ENCODE measurements at places on chromosomes 13 and 19.

DNA sequence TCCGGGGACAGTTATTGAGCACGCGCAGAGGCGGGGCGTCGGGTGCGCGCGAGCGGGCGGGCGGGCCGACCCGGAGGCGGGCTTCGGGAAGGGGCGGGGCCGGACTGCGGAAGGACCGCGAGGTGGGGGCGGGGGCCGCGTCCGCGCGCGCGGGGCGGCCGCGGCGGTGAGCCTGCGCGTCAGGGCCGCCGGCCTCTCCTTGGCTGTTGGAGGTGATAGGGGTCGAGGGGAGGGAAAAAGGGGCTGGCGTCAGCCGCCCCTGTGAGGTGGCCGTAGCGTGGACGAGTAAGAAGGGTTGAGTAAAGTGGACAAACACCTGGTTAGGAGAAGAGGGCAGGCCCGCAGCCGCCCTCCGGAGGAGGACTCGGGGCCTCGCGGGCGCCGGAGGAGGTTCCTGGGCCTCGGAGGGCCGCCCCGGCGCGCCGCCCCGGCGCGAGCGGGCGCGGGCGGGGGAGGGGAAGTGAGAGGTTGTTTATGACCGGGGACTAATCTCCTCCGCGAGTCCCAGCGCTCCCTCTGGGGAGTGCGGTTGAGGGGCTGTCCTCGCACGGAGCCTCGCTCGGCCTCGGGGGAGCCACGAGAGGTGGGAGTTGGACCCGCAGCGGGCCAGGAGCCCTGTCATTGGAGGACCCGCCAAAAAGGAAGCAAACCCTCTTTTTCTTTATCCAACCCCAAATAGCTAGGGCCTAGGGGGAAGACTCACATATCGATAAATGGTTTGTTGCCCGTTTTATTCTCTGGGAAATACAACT is 547 bp upstream of the INTS6 start:
- peak; percentile 88 for DNase-seq

- no peak for DNase-seq
Measured at GRCh38 chr13:20461481-20461859, 64.2 kb downstream of the CRYL1 start.

GRCh38 chr13:109436055-109436622 is 350.2 kb downstream of the IRS2 start:
- no peak for DNase-seq

DNA sequence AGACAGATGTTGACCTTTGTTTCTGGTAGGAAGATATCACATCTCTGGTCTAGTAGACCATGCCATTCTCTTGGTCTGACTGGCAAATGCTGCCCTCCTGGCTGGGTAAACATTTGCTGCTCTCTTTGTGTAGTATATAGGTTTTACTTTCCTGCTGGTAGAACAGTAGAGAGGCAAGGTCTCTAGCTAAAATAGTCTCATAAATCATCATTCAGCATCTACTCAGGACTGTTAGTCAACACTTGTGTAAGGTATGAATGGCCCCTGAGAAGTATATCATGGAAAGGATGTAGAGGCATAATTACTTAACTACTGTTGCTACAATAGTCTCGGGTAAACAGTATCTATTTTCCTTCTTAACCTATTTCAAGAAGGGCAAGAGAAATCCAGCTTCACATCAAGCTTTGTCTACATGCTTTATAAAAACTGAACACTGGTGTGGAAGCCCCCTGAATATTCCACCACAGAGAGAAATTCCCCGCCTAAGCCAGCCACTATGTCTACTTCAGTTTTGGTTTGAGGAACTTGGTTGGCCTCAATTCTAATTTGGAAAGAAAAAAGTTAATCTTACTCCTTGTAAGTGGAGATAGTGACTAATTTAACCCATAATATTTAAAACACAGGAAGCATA is 18.4 kb upstream of the MYCBP2 start:
- no peak for DNase-seq

GRCh38 chr19:51702103-51702824 is 9.1 kb downstream of the SPACA6 start:
- DNase-seq = no peak

DNA sequence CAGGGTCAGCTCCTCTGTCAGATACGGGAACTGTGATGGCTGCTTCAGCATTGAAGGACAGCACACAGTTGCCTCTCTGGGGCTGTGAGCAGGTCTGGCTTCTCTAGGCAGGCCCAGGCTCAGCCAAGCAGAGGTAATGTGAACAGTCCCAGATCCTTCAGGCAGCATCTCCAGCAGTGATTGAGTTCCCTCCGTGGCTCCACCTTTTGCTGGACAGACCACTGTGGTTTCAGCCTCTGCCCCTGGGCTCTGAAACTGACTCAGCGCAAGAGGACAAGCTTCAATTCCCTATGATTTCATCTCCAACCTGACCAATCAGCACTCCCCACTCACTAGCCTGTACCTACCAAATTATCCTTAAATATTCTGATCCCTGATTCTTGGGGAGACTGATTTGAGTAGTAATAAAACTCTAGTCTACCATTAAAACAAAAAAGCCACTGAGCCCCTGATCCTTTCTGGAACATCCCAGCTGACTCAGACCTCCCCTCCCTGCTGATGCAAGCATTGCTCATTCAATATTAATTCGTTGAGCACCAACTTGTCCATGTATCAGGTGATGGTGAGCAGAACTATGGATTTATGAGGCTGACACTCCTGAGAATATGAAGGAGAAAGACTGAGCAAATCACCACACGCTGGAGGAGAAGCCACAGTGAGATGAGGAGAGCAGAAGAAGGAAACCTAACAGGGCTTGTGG is 16.7 kb downstream of the GSX1 start:
- no peak for DNase-seq

DNA sequence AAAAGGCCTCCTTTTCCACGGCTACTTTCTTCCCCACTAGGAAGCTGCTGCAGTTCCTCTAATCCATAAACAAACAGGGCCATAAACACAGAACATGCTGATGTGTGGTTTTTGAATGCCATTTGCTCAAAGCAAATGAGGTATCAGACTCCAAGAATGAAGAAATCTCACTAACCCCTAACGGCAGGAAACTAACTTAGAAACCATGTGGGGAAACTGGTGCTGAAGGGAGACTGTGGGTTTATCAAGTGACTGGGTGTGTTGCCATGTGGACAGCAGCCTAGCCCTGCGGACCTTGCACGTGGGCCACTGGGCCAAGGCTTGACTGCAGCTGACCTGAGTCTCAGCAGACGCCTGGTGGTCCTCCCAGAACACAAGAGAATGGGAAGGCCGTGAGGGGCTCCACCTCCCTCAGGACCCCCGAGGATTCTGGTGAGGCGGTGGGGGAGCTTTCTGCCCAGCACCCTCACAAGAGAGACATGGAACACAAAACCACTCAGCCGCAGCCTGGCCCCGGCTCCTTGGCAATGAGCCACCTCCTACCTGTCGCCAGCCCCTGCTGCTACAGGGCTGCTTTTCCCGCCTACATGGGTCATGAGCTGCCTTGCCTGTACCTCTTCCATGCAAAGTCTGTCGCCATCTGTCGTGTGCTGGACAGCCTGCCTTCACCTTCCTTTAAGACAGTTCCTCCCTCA is 10.6 kb downstream of the SLC15A1 start:
- no peak for DNase-seq

GRCh38 chr13:109113427-109113826 is 484.0 kb downstream of the MYO16 start:
- DNase-seq = no peak

- DNase-seq = no peak
Measured at GRCh38 chr19:17610384-17610783, 54.9 kb downstream of the COLGALT1 start.

DNA sequence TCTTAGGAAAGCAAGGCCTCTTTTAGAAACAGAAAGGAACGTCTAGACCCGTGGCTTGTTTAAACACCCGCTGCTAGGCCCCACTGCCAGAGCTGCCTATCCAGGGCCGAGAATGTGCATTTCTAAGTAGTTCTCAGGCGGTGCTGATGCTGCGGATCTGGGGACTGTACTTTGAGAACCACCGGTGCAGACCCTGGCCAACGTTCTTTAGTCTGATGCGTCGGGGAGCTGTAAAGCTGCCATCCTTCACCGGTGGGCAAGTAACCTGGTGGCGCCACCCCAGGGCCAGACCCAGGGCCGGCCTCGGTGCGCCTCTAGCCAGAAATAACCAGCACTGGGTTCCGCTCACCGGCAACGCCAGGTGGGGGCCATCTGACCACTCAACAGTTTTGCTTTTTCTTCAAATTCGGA is 47.1 kb downstream of the TGDS start:
- peak; percentile 65 for DNase-seq

DNA sequence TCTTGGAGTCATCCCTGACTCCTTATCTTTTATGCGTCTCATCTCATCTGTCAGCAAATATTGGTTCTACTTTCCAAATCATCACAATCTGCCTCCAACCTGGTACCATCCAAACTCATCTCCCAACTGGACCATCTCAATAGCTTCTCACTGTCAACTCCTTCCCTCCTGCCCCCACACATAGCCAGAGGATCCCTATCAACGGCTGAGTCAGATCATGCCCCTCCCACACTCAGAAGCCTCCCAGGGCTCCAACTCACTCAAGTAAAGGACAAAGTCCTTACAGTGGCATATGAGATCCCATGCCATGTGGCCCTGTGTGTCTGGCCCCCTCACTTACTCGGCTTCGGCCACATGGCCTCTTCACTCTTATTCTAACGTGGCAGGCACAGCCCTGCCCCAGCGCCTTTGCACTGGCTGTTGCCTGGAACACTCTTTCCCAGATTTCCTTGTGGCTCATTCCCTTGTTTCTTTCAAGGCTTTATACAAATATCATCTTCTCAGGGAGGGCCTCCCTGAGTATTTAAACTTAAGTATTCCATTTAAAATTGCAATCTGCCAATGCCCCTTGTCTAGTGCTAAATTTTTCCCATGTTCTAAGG is 4.3 kb downstream of the SPRED3 start:
- DNase-seq = no peak

DNA sequence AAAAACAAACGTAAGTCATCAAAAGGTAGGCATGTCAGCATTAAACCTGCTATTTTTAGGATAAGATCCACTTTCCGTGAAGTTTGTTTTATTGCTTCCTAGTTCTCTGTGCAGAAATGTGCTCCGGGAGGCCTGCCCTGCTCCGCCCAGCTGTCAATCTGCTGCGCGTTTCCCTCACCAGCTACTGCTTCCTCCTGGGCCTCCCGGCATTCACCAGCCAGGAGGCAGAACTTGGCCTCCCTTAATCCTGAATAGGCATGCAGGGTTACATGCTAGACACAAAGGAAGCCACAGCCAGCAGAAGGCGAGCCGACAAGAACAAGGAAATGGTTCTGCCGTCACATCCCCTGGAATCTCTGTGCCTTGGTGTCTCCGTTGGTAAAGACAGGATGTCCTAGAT is 386.2 kb downstream of the IRS2 start:
- DNase-seq = no peak

DNA sequence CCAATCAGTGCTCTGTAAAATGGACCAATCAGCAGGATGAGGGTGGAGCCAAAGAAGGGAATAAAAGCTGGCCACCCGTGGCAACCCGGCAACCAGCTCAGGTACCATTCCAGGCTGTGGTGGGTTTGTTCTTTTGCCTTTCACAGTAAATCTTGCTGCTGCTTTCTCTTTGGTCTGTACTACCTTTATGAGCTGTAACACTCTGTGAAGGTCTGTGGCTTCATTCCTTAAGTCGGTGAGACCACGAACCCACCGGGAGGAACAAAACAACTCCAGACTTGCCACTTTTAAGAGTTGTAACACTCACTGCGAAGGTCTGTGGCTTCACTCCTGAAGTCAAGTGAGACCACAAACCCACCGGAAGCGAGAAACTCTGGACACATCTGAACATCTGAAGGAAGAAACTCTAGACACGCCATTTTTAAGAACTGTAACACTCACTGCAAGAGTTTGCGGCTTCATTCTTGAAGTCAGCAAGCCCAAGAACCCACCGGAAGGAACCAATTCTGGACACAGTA is 16.5 kb upstream of the SPACA6 start:
- no peak for DNase-seq

- DNase-seq = no peak
Measured at GRCh38 chr13:41693434-41693833, 236.1 kb downstream of the RGCC start.

- DNase-seq = no peak
Measured at GRCh38 chr13:43242040-43242439, 218.7 kb downstream of the DNAJC15 start.

GRCh38 chr19:17249887-17250548 is 4.3 kb upstream of the NR2F6 start:
- DNase-seq = no peak

DNA sequence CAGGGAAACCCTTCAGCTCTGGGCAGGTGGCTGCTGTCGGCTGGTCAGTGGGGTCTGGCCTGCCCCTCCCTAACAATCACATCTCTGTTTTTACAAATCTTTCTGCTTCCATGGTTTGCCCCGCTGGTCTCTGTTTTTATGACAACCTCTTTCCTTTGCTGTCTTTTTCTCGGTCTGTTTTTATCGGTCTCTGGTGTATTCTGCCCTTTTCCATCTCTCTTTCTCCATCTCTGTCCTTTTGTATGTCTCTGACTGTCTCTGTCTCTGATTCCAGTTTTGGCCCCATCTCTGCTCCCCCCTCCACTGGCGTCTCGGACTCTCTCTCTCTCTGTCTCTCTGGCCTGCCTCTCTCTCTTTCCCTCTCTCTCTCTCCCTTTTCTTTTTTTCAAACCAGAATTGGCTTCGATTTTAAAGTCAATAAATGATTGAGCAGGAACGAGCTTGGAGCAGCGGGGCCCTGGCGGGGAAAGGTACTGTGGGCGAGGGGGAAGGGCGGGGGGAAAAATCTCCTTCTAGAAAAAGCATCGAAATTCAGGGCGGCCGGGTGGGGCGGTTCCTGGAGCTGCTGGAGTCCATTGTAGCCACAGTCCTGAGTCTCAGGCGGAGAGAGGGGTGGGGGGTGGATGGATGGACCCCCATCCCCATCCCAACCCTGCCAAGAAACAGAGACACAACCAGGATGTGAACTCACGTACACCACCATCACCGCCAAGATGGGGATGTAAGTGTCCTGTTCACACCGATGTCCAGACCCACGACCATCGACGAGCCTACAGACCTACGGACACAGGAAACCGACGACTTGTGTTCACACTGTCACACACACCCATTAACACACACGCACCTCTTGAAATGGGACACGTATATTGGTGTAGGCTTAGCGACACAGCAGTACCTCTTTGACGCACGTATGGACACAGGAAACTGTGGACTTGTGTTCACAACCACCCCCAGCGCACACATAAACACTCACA is 3.0 kb downstream of the NFIX start:
- no peak for DNase-seq

GRCh38 chr13:98613591-98613990 is 36.7 kb upstream of the STK24 start:
- no peak for DNase-seq

DNA sequence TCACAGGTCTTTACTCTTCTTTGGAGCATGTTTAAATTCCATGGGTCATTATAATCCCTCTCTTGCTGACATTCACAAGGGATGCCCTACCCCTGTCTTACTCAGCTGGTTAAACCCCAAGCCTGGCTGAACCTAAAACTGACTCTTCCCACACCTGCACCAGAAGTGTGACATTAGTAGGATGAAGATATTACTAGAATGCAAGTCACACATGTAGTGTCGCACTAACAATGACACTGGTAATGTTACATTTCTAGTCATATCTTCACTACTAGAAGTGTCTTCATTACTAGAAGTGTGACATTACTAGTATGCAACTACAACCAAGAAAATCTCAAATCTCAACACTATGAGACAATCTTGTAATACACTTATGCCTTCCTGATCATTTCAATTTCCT is 14.2 kb downstream of the ZAR1L start:
- no peak for DNase-seq
